ENCODE measurements at places on chromosomes 1 and 21.
A peak's percentile ranks its signal among the peaks of the same experiment; 100 is the strongest.

DNA sequence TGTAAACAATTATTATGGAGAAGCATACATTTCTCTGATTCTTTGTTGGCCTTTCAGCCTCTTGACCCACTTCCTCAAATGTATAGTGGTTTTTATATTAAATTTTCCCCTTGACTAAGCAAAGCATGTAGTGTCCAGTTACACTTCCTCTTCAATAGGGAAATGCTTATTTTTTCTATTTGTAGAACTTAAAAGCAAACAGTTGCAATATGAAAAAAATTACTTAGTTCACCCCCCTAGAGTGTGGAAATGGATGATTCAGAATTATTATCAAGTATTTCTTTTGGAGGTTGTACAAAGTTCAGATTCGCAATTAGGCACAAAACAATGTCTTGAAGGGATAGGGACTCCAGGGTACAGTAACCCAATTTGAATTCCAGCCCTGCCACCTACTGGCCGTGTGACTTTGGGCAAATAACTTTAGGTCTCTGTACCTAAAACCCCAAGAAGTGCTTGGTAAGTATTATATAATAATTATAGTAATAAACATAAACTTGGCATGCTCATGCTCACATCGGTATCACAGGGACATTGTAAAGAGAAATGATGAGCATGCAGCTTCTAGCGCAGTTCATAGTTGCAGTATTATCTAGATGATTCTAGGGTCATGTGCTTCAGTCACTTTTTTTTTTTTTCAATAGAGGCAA is 28.6 kb upstream of the IFNGR2 start:
- peaks cover 4% of the 10 kb centered on the region for H3K27me3 ChIP-seq
- peak; percentile 51 for ATAC-seq
- H3K4me3 ChIP-seq: no peak overlapping the region
- H3K36me3 ChIP-seq: no peaks in the 10 kb centered on the region

- no peak overlapping the region for H3K4me3 ChIP-seq
- no peak for ATAC-seq
- peaks cover 16% of the 10 kb centered on the region for H3K4me1 ChIP-seq
These were observed 169.2 kb downstream of the ZNF281 start for GRCh38 chr1:200240656-200241055.

DNA sequence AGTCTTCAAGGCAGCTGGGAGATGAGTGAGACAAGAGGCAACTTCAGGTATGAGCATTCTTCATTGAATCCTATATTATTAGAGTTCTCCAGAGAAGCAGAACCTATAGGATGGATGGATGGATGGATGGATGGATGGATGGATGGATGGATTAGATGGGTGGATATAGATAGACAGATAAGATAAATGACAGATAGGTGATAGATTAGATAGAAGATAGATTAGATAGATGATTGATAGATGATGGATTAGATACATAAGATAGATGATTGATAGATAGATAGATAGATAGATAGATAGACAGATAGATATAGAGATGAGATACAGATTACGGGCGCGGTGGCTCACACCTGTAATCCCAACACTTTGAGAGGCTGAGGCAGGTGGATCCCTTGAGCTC is 43.2 kb upstream of the SPOCD1 start:
- no peaks in the 10 kb centered on the region for H3K27me3 ChIP-seq
- H3K4me1 ChIP-seq: no peaks in the 10 kb centered on the region
- no peak for ATAC-seq

- no peak overlapping the region for H3K27ac ChIP-seq
- H3K4me3 ChIP-seq: no peak overlapping the region
- no peaks in the 10 kb centered on the region for H3K36me3 ChIP-seq
- no peaks in the 10 kb centered on the region for H3K27me3 ChIP-seq
- no peaks in the 10 kb centered on the region for H3K4me1 ChIP-seq
These were observed 995.4 kb upstream of the B3GALT2 start for GRCh38 chr1:194181845-194182244.

- no peak for ATAC-seq
- H3K36me3 ChIP-seq: no peaks in the 10 kb centered on the region
- no peaks in the 10 kb centered on the region for H3K4me1 ChIP-seq
These were observed 47.4 kb downstream of the OLIG1 start for GRCh38 chr21:33117101-33117888.
